DMS 273 treated with DMSO at 0.1 percent for 48 hours (cell line): ENCODE measurements at places on chromosomes 7 and 10.

DNA sequence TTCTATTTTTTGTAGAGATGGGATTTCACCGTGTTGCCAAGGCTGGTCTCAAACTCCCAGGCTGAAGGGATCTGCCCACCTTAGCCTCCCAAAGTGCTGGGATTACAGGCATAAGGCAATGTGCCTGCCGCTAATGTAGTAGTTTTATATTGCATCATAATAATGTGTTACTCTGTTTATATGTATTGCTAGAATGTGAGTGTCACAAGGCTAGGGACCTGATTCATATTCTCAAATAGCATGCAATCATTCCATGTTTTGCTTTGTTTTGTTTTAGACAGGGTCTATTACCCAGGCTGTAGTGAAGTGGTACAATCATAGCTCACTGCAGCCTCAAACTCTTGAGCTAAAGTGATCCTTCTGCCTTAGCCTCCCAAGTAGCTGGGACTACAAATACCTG, 13.5 kb downstream of the CCL26 start:
- no peak for DNase-seq

DNA sequence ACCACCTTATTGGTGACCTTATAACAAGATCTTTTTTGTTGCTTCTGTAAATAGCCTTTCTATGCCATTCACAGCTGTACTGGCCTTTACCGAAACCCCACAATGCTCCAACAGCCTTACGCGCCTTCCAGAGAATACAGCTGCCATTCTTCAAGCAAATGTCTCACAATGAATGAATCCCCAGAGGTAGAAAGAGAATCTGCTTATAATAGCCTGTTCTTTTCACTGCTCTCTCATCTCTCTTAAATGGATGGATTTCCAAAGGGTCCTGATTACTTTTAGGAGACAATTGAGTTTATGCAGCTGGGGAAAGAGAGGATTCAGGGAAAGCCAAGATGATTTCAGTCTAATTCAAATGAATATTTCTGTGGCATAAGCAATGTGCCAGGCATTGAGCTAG, 183.1 kb upstream of the PDE1C start:
- DNase-seq = no peak

DNA sequence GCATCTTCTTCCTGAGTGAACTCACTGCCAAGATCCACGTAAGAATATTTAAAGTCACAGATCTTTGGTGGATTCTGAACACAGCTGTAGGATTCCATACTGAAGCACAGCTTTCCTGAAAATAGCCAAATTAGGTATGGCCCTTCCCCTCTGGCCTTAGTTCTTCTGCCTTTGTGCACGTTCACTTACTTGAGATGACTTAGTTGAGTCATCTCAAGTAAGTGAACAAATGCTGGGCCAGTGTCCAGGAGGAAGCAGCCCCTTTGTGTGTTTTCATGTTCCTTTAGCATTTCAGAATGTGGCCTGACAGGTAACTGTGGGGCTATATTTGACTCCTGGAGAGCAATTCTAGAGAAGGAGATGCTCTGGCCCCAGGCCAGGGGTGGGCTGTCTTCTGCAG, 51.5 kb downstream of the CCNY start:
- no peak for DNase-seq

DNA sequence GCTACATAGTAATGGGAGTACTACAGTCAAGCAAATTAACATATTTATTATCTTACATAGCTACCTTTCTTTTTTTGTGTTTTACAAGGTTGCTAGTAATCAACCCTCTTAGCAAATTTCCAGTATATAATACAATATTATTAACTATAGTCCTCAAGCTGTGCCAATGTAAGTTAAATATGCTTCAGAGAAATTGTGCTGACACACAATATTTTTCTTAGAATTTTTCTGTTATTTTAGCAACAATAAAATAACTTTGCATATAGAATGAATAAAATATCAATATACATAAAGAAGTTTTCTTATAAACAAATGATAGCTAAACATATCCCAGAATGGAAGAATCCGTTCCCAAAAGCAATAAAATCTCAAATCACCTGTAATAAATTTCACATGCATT, 1605.1 kb downstream of the REEP3 start:
- DNase-seq = no peak

- no peak for DNase-seq
Observed at GRCh38 chr10:113267619-113268562, 285.0 kb upstream of the HABP2 start.

DNA sequence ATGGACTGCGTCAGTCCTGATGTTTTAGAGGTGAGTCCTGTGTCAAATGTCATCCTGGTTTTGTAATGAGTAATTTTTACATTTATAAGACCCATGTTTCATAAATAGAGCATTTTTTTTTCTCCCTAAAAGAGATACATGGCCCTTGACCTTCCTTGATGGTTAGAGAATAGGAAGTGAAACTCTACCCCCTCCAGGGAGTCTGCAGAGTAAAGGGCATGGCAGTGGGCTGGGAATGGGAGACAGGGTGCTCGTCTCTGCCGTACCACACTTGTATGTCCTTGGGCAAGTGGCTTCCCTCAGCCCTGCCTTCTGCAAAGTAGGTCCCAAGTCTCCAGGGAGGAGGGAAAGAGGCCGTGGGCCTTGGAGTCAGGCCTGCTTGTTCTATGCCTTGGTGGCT, 63.9 kb downstream of the WDFY4 start:
- no peak for DNase-seq

DNA sequence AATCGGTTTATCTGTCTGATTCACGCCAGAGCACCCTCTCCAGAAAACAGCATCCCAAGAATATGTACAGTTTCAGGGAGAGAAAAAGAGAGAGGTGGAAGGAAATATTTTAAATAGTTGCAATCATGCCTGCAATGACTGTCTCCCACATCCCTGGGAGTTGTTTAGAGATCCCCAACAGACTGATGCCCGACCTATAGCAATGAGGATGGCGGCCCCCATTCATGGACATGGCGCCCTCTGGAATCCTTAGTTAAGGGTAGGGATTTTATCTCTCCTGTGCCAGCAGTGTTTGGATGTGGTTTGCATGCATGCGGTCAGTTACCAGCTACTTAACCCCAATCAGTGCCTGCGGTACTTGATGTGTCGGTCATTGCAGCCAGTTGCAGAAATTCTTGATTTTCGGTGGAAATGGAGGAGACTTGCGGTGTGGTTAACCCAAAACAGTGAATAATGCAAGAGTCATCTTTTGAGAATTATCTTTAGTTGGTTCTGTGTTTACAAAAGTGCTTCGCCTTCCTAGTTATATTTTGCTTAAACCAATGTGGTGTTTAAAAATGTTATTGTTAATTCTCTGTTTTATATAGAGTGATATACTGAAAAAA, 186.0 kb upstream of the TCF7L2 start:
- DNase-seq = no peak

GRCh38 chr10:92813979-92814378, 34.3 kb upstream of the EXOC6 start:
- no peak for DNase-seq

DNA sequence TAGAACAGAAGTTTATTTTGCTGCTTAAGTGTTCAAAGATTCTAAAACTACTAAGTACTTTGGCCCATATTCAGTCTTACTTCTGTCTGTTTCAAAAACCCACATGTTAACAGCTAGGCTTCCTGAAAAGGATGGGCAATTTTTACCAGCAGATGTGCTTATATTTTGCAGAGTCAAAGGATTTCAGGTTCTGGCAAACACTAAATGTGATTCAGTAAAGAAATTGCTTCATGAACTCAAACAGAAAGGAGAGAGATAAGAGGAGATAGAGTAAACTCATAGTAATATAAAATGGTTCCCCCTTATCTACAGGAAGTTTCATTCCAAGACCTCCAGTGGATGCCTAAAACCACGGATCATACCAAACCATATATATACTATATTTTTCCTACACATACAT, 248.5 kb downstream of the AGMO start:
- no peak for DNase-seq

GRCh38 chr10:130179640-130180039, 43.4 kb downstream of the GLRX3 start:
- DNase-seq = no peak

DNA sequence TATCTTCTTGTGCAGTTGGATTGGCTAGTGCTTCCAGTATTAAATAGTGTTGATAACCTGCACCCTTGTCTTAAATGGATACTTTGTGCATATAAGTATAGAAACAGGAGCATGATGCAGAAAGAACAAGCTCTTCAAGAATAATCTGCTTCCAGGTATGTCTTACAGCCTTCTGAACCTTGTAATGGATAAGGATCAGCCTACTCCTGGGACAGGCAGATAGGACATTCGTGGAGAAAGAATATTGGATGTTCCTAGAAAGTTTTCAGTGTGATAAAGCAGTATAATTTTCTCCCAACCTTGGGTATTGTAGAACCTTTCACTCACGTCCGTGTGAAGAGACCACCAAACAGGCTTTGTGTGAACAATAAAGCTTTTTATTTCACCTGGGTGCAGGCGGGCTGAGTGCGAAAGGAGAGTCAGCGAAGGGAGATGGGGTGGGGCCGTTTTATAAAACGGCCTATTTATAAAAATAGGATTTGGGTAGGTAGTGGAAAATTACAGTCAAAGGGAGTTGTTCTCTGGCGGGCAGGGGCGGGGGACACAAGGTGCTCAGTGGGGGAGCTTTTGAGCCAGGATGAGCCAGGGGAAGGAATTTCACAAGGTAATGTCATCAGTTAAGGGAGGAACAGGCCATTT, 27.2 kb downstream of the C1GALT1 start:
- DNase-seq = no peak

DNA sequence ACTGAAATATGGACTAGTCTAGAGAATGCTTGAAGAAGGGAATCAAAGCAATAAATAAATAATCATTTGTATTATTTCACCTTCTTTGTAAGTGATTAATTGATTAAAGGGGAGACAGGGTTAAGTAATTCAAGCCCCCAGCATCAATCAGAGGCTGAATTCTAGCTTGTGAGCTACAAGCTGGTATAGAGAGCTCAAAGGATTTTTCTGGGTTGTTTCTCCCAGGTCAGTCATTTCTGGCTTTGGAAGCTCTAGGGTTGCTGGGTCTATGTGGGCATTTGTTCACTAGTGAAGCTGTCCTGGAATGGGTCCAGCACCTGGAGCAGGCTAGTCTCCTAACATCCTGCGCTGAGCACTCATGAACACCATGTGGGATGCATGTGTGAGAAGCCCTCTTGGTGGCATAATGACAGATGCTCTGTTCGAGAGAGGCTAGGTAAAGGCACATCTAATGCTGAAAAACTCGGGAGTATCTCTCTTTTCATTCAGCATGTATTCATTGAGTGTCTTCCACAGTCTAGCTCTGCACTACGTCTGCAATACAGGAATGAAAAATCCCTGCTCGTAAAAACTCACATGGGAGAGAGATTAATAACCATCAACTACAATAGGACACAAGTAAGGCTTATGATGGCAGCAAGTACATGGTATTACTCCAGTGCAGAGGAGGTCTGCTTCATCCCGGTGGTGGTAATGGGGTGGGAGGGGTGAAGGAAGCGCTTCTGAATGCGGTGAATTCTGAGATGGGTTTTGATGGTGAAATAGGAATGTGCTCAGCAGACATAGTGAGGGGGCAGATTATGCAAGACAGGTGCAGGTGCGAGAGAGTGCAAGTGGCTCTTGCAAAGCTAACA, 68.0 kb upstream of the NRP1 start:
- DNase-seq = no peak

- DNase-seq = no peak
Observed at GRCh38 chr7:116673457-116673865, 1.5 kb downstream of the MET start.

- DNase-seq = no peak
Observed at GRCh38 chr7:82477733-82478515, 34.3 kb upstream of the CACNA2D1 start.

GRCh38 chr10:14056610-14057332, 274.0 kb downstream of the FRMD4A start:
- no peak for DNase-seq

DNA sequence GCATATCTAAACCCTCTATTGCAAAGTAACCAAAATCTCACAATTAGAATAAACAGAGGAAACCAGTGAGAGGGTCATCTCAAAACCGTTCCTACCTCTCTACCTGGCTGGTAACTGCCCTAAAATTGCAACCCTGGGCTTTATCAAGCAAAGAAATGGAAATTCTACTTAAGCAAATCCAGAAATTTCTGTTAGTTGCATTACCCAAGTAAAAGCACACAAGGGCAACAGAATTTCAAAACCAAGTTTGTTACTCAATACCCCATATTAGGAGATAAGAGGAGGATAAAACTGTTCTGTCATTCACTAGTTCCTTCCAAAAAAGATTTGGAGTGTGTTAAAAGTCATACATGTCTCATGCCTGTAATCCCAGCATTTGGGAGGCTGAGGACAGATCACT, 195.3 kb downstream of the FAM107B start:
- no peak for DNase-seq

- no peak for DNase-seq
Observed at GRCh38 chr10:11162828-11163599, 145.3 kb downstream of the CELF2 start.

- no peak for DNase-seq
Observed at GRCh38 chr7:123355576-123356190, 155.9 kb upstream of the SLC13A1 start.

DNA sequence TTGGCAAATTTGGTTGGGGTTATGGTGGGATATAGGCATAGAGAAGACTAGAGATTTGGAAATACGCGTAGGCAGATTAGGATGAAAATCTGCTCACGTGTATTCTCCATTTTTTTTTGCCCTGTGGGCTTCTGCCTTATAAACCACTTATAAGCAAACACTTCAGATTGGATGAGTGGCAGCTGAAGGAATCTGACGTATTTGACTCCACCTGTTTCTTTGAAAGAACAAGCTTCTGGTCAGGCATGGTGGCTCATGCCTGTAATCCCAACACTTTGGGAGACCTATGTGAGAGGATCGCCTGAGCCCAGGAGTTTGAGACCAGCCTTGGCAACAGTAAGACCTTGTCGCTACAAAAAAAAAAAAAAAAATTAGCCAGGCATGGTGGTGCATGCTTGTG, 5.1 kb downstream of the STK31 start:
- no peak for DNase-seq

DNA sequence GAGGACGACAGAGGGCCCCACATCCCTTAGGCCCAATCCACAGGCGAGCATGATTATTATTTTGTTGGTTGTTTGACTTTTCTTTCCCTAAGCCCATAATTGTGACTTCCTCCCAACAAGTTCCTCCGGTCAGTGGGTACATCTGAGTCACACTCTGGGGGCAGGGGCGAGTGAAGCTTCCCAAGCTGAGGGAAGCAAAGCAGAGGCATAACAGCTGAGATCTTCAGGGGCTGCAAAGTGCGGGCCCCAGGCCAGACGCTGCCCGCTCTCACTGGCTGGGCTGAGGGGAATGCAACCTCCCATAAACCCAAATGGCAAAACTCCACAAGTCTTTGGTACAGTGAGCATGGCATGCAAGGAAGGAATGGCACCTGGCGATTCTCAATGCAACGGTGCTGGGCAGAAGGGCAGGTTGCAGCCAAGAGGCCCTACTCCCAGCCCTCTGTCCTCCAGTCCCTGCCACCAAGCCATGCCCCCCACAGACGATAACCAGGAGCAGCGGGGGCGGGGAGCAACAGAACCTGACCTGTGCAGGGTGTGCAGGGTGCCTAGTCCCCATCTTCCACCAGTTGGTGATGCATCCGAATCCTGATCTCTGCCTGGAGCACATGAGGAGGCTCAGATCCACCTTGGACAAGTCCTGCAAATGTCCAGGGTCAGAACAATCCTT, 25.3 kb downstream of the TNS3 start:
- no peak for DNase-seq

- no peak for DNase-seq
Observed at GRCh38 chr7:122584676-122585251, 114.2 kb downstream of the RNF133 start.

- DNase-seq = no peak
Observed at GRCh38 chr10:123912466-123912865, 20.9 kb upstream of the CPXM2 start.
